ENCODE measurements at places on chromosomes 7 and 10. TPM values are rescaled to one million over a fixed set of nuclear protein-coding genes. Genes with fewer than 3 reads are reported as not detected.

DNA sequence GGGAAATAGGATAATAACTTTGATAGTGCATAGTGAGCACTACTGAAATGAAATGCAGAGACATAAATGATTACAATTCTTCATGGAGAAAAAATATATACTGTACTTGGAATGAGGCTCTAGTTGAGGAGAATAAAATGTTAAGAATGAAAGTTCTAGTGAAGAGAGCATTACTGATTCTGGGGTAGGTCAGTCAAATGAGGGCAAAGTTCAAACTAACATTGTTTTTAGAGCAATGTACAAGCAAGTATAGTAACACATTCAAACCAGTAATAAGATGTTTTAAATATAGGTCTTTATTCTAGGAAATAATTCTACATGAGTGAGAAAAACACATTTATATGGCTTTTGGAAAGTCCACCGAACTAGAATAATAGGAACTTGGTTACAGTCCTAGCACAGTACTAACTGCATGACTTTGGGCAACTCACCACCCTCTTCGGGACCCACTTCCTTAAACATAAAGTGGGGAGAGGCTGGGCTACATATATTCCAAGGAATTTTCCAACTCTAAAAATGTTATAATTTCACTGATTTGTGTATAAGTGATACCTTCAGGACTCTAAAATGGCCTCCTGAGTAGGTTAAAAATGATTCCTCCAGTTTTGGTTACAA, 86.4 kb downstream of the CDK6 start:
- DNase-seq = no peak

DNA sequence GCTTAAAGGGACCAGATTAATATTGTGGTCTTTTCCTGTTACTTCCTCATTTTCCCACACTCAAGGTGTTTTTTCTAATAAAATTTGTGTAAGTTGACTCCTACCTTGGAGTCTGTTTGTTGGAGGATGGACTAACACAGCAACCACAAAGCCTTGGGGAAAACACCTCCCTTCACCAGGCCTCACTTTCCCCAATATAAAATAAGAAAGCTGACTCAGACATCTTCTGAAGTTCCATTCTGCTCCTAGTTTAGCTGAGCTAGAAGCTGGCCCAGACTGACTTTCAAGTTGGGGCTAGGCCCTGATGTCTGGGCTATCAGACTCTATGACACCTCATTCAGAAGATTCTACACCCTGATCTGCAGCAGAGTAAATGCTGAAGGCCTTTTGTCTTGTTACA, 73.0 kb upstream of the ADRB1 start:
- DNase-seq = no peak

Gene RARRES2
- total RNA-seq = not detected

- DNase-seq = peak; percentile 67
These were observed 10.7 kb upstream of the HOXA13 start for GRCh38 chr7:27210441-27211083.

Gene MYOZ1
- not detected for total RNA-seq

- peak; percentile 10 for DNase-seq
These were observed 1.4 kb downstream of the HTRA1 start for GRCh38 chr10:122462533-122463465.

Gene IKZF1
- 213 TPM for total RNA-seq

- no peak for DNase-seq
These were observed 53.6 kb upstream of the AOAH start for GRCh38 chr7:36777855-36778254.

Gene MKLN1
- total RNA-seq = 29.8 TPM

Gene WDR86
- total RNA-seq = not detected

Gene SFRP4
- total RNA-seq = not detected

Gene ABCC2
- total RNA-seq = 0.64 TPM

DNA sequence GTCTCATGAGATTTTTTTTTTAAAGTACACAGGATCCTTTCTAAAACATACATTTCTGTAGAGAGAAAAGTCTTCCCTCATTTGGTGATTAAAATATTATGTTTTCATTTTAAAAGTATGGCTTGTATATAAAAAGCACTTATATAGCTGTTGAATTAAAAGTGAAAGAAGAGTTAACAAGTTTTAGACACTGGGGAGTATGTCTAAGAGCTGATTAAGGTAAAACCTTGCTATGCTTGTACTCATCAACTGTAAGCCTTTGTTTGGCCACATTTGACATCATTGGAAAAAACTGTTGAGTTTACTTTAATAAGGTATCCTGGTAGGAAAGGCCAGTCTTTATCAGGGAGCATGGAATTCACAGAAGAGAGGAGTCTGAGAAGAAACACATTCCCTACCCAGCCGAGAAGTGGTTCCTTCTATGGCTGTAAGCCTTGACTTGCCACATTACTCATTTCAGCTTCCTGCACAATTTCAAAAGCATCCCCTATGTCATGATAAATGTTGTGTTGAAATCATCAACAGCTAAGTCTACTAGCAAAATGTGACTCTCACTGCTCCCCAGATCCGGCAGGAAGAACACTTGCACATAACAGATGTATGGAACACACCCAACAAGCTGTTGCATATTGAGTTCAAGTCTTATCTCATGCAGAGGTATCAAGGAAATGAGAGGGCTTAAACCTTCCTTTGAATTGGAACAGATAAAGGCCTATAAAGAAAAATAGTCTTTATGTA, 171.8 kb upstream of the CDK1 start:
- DNase-seq = no peak

- no peak for DNase-seq
These were observed 11.2 kb downstream of the SFTPD start for GRCh38 chr10:79937701-79938151.
